ENCODE measurements at places on chromosomes 5 and 9.

DNA sequence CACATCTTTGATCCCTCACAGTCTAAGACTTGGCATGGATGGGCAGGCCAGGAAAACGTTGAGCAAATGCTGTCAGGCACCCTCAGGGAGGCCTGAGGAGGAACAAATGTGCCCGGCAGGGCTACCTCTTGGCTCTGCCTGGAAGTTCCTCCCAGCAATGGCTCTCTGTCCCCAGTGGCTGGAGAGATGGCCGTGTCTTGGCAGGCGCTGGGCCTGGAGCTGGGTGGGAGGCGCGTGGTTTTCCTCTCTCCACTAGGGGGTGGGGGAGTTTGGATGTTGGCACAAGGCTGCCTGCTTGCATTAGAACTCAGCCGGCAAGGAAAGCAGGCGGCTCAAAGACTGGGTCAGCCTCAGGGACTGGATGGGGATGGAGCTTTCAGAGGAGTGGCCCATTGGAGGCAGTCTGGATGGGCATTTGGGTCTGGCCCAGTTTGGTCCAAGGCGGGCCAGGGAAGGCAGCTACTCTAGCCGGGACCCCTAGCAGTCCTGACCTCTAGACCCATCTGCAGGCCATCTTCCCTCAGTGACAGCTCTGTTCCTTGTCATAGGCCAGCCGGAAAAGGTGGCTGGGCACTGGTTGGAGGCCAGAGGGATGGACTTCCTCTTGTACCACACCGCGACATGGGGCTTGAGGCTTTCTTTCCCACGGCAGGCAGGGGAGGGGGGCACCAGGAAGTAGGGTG lies 68.2 kb upstream of the STC2 start:
- DNase-seq, result no peak

DNA sequence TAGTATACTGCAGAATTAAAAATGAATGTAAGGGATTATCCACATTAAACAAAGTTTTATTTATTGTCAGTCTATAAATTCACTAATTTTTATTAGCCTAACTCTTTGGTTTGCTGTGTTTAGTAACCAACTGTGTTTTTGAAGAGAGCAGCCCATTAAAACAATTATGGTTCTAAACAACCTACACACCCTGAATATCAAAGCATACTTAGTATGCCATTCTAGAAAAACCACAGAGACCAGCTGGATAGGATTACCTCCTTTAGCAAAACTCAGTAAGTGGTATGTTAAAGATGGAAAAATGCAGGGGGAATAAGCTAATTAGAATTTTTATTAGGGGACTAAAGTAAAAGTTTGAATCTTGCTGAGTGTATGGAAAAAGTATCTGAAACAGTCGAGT lies 1981.7 kb upstream of the NUDT12 start:
- DNase-seq, result no peak

DNA sequence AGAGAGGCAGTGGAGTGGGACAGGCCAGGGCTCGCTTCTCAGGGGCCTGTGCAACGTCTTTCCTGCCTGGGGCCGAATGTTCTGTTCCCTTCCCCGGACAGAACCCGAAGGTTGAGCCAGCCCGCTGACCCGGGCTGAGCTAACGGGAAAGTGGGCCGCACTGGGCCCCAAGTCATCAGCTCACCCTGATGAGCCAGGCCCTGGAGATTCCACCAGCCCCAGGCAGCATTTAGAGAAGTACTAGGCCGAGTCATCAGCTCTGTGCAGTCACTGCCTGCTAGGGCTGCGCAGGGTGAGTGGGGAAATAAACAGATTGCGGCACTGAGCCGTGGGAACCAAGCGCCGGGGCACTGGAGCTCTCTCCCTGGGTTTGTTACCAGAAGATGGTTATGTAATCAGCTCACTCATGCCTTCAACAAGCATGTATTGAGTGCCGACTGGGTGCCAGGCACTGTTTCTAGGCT lies 29.1 kb upstream of the DUSP1 start:
- no peak for DNase-seq

GRCh38 chr5:134798468-134798867 lies 39.9 kb downstream of the DDX46 start:
- no peak for DNase-seq

GRCh38 chr5:171852255-171852681 lies 66.7 kb downstream of the SMIM23 start:
- no peak for DNase-seq

DNA sequence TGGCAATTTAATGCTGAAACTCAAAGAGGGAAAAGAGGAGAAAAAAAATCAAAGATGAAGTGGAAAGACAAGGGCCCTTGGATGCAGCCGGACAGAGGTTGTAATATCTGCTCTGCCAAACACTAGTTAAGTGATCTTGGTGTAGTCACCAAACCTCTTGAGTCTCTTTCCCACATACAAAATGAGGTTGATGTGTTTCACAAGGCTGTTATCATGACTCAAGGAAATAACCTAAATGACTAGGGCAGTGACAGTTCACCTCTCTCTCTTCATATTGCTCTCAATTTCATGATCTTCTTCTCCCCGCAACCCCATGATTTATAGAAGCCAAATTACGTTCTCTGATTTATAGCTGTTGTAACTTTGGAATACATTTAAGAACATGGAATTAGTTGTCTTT lies 44.9 kb downstream of the PIK3R1 start:
- no peak for DNase-seq

DNA sequence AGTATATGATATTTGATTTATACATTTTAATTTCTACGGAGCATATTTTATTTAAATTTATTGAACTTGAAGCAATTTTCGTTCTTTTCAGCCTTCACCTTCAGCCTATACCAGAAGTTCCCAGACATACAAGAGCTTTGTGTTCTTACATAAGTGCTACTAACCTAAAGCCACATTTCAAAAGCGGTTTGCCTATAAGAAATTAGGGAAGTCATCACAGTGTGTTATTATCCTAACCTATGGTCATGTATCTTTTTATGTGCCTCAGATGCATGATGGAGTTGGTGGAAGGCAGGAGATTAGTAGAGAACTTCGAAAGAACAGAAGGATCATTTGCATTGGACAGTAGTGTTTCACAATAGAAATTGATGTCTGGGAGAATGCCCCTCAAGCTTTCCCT lies 3.1 kb downstream of the KIF2A start:
- DNase-seq, result no peak

GRCh38 chr5:95729115-95730010 lies 1.8 kb upstream of the RHOBTB3 start:
- DNase-seq, result no peak

- DNase-seq, result no peak
Observed at GRCh38 chr5:68067976-68068603, 147.5 kb upstream of the PIK3R1 start.

GRCh38 chr5:42894057-42894456 lies 82.4 kb upstream of the SELENOP start:
- DNase-seq, result no peak

DNA sequence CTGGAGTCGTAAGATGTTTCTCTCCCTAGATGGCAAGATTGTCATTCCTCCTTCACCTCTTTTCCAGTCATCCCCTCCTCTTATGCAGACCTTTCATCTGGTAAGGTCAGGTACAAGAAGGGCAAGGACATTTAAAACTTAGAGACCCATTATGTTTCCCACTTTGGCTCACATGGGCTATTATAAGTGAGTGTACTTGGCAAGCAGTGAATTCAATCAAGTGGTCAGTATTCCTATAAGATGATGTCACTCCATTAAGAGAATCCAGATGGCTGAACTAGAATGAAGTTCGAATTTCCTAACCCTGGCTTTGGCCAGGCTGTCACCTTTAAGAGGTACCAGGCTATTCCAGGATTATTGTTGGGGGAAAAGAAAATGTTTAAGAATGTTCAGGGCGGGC lies 32.2 kb downstream of the ZNF131 start:
- no peak for DNase-seq

DNA sequence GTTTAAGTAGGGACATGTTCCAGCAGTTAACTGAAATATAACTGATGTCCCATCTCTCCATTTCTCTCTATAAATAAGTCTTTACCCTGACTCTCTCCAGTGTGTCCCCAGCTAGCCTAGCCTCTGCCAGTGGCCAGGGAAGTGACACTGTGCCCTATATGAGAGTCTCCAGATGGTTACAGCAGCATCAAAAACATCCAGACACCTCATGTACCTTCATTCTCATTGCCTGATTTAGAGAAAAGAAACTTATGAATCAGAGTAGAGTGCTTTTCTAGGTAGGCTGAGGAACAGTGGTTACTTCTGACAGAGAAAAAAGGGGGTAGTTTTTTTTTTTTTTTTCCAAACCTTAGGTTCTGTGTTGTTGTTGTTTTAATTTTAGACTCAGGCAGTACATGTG lies 148.5 kb downstream of the GNAQ start:
- no peak for DNase-seq

GRCh38 chr5:1223278-1223670 lies 1.9 kb upstream of the SLC6A18 start:
- DNase-seq, result no peak

DNA sequence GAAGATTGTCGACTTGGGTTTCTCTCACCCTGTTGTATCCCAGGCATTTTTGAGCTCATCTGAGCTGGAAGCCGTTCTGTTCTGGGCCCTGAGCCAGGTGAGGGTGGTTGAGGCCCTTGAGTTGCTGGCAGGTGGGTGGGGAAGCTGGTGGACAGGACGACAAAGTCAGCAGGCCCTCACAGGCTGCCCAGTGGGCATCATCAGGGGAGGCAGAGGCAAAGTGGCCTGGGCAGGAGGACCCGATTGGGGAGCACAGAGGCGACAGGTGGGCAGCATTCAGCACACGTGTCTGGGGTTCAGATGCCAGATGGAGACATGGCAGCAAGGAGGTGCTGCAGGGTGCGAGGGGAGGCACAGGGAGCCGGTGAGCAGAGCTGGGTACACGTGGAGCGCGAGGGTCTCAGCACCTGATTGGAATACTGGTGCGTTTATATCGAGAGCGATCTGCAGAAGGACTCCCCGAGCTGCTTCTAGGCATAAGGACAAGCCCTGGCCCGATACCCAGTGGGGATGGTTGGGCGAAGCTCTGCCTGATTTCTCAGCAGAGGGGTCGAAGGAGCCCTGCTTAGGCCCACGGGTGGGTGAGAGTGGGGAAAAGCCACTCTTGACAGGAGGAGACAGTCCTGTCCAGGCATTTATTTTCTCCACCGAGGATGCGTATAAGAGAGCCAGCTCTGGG lies 49.0 kb upstream of the SUSD3 start:
- DNase-seq, result no peak
